Esophagus squamous epithelium (tissue), 5 donors: ENCODE measurements at places on chromosomes 4 and X.
A peak's percentile ranks its signal among the peaks of the same experiment; 100 is the strongest.

DNA sequence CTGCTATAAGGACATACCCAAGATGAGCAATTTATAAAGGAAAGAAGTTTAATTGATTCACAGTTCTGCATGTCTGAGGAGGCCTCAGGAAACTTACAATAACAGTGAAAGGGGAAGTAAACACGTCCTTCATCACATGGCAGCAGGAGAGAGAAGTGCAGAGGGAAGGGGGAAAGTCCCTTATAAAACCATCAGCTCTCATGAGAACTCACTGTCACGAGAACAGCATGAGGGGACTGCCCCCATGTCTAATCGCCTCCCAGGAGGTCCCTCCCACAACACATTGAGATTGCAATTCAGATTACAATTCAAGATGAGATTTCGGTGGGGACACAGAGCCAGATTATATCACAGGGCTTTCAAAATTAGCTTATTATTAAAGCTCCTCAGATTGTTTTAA, 209.5 kb upstream of the PPP3CA start:
- H3K4me1 ChIP-seq, result no peaks in the 10 kb centered on the region
- H3K36me3 ChIP-seq, result no peaks in the 10 kb centered on the region
- DNase-seq, result no peak
- no peaks in the 10 kb centered on the region for H3K27me3 ChIP-seq
- H3K27ac ChIP-seq, result no peak overlapping the region

DNA sequence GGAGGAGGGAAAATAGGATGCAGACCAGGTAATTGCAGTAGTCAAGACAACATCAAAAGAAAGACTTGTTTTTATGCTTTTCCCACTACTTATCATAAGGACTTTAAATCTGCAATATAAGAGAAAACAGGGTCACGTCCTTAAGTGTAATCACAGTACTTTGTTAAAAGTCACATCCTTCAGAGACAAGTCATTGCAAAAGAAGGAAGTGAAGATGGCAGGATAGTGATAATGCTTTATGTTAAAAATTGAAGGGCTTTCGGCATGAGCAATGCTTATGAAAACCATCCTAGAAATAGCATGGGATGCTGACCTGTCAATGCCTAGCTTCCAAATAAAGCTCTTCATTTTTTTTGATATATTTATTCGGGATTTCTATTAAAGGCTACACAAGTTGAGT, 110.2 kb upstream of the TENM3 start:
- H3K27ac ChIP-seq, result no peak overlapping the region
- no peak for DNase-seq
- no peak overlapping the region for H3K4me3 ChIP-seq
- H3K36me3 ChIP-seq, result no peaks in the 10 kb centered on the region
- H3K4me1 ChIP-seq, result no peaks in the 10 kb centered on the region

DNA sequence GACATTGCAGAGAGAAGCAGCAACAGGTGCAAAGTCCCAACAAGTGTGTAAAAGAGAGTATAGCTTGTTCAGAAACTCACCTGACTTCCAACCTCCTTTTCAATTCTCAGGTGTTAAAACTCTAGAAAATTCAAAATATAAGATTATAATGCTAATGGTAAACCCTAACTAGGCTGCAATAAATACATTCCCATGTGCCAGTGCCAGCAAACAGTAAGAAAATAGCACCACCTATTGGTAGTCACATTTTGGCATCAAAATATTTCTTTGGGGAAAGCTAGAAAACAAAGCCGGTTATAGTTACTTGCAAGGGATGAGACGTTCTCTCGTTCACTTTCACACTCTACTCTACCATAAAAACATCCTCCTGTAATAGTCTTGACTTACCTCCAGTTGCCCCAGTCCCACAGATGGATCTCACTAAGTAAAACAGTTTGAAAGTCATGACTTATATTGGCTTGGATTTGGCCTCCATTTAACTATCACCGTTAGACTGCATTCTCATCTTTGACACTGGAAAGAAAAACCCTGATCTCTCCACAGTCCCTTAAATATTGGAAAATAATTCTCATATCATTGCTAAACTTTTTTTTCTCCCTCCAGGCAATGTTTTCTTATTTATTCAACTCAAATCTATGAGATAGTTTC, 9.6 kb downstream of the BMP3 start:
- H3K27ac ChIP-seq, result no peak overlapping the region
- no peaks in the 10 kb centered on the region for H3K27me3 ChIP-seq
- no peak for DNase-seq
- no peaks in the 10 kb centered on the region for H3K36me3 ChIP-seq
- peaks cover 6% of the 10 kb centered on the region for H3K4me1 ChIP-seq

- no peak overlapping the region for H3K4me3 ChIP-seq
- DNase-seq, result no peak
- peaks cover 66% of the 10 kb centered on the region for H3K27me3 ChIP-seq
- no peaks in the 10 kb centered on the region for H3K36me3 ChIP-seq
Measured at GRCh38 chr4:8763966-8764901, 107.4 kb downstream of the HMX1 start.

DNA sequence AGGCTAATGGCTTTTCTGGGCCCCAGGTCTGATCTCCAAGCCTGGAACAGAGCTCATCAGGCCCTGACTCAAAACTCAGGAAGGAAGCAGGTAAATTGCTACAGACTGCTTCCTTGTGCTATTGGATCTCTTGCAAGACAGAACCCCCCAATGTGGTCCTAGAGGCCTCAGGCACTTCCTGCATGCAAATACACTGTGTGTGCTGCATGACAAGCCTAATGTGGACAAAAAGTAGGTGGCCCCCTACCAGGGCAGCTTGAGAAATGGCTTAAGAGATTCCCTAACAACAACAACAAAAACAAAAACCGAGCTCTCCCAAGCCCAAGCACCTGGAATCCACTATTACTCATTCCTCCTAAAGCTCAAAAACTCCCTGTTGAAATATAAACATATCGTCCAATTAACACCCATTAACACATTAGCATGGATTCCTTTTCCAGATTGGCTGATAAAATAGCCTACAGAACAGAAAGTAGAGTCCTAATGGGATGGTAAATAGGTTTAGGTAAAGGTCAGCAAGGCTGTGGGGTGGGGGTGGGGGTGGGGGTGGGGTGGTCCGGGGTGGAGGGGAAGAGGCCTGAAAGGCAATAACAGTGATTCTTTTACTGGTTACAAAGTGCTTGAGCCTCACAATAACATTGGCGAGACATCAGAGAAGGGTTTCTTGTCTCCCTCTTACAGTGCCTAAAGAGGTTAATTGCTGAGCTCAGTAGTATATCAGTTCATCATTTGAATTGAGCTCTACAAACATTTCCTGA, 24.1 kb upstream of the FGF16 start:
- no peak for DNase-seq
- no peaks in the 10 kb centered on the region for H3K4me1 ChIP-seq
- H3K4me3 ChIP-seq, result no peak overlapping the region

DNA sequence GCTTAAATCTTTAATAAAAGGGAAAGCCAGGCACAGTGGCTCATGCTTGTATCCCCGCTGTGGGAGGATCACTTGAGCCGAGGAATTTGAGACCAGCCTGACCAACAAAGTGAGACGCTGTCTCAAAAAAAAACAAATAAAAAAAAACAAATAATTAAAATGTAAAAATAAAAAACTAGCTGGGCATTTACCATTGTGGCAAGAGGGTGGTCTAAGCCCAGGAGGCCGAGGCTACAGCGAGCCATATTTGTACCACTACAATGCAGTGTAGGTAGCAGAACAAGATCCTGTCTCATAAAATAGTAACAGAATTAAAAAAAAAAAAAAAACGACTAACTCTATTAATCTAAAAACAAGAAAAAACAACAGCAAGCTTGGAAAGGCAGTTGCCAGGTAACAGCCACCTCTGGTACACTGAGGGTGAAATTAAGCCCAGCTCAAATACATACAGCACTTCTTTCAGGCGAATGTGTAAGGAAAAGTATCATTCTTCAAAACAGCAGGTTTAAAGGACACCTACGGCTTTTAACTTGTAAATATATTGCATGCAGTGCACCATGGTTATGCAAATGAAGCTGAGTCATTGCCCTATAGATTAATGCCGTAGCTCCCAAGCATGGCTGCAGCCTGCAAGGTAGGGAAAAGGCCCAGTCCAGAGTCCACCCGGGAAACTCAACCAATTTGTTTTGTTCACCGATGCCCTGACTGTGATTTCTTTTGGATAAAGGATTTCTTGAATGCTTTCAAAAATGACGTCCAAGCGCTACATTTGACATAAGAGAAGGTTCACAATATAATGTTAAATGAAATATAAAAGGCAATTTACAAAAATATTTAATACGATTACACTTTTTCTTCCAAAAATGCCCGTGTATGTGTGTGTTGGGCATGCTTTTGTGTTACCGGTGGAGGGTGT, 14.5 kb upstream of the TXLNG start:
- H3K27me3 ChIP-seq, result no peaks in the 10 kb centered on the region
- H3K4me1 ChIP-seq, result no peaks in the 10 kb centered on the region
- H3K4me3 ChIP-seq, result no peak overlapping the region
- H3K27ac ChIP-seq, result no peak overlapping the region
- no peaks in the 10 kb centered on the region for H3K36me3 ChIP-seq
- DNase-seq, result no peak

DNA sequence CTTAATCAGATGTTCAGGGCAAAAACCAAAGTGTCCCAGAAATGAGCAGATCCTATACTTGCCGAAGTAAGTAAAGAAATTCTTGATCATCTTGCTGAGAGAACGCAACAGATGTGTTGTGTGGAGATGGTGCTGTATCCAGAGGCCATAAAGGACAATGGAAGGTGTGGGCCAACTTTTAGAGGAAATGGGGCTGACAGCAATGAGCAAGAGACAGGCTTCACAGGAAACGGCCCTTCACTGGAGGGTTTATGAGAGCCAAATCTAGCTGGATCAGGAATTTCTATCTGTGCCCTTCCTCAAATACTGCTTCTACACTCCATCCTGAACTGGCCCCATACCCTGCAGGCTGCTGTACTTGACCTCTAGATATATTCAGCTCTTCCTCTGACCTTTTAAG, 583.9 kb upstream of the DIPK2B start:
- H3K36me3 ChIP-seq, result no peaks in the 10 kb centered on the region
- no peak overlapping the region for H3K4me3 ChIP-seq
- peak overlapping the region; percentile 13 for H3K27ac ChIP-seq
- H3K27me3 ChIP-seq, result no peaks in the 10 kb centered on the region
- no peak for DNase-seq

DNA sequence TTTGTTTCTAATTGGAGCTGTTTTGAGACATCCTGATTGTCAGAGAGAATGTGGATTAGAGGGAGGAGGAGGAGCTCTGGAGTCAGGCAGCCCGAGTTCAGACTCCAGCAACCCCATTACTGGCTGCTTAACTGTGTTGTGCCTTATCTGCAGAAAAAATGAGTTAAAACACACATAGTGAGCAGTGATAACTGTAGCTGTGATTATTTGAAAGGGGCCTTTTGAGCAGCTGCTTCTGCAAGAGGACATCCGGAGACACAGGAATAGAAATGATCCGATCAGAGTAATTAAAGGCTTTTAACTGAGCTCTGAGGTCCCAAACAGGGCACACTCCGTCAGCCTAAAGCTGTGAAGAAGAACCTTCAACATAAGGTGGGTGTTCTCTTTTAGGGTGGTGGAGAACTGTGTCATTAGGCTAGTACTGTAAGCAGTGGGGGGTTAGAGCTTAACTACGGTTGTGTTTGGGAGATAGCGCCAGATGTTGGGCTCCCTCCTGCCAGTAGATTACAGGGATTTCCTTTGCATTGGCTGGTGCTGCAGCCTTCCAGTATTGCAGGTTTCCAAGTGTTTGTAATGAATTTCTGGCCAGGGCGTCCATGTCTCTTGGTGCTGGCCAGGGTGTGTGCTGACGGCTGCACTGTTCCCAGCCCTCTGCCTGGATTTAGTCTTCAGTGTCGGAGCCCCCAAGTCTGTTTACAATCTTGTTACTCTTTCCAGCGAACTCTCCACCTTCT, 24.3 kb downstream of the ADD1 start:
- H3K4me1 ChIP-seq, result peaks cover 97% of the 10 kb centered on the region
- peak overlapping the region; percentile 66 for H3K27ac ChIP-seq
- no peaks in the 10 kb centered on the region for H3K27me3 ChIP-seq
- H3K36me3 ChIP-seq, result no peaks in the 10 kb centered on the region
- no peak for DNase-seq
- H3K4me3 ChIP-seq, result peak overlapping the region; percentile 22

GRCh38 chrX:105451401-105451800, 230.9 kb upstream of the TEX13A start:
- H3K36me3 ChIP-seq, result no peaks in the 10 kb centered on the region
- H3K4me3 ChIP-seq, result no peak overlapping the region
- DNase-seq, result no peak
- no peaks in the 10 kb centered on the region for H3K4me1 ChIP-seq

DNA sequence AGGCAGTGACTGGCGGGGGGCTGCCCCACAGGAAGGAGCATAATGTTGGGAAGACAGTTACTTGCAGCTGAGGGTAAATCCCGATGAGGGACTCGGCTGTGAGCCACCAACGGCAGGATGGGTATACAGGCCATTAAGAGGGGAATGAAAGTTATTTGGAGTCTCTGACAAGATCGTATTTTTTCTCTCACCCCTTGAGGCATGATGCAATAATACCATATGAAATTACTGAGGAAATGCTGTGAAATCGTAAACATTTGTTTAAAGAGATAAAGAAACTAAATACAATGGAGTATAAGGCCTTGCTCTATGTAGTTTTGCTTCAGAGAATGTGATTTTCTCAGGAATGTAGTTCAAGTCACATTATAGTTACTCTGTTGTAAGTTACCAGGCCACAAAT, 12.7 kb downstream of the IL1RAPL1 start:
- no peak overlapping the region for H3K4me3 ChIP-seq
- no peaks in the 10 kb centered on the region for H3K4me1 ChIP-seq
- DNase-seq, result no peak
- H3K36me3 ChIP-seq, result no peaks in the 10 kb centered on the region
- H3K27me3 ChIP-seq, result no peaks in the 10 kb centered on the region
- no peak overlapping the region for H3K27ac ChIP-seq

GRCh38 chr4:92776080-92776479, 472.3 kb downstream of the GRID2 start:
- DNase-seq, result no peak
- H3K36me3 ChIP-seq, result no peaks in the 10 kb centered on the region
- no peaks in the 10 kb centered on the region for H3K27me3 ChIP-seq
- H3K4me1 ChIP-seq, result no peaks in the 10 kb centered on the region
- H3K4me3 ChIP-seq, result no peak overlapping the region

GRCh38 chrX:10507876-10508275, 112.5 kb downstream of the MID1 start:
- no peaks in the 10 kb centered on the region for H3K36me3 ChIP-seq
- DNase-seq, result no peak
- H3K4me3 ChIP-seq, result no peak overlapping the region
- H3K4me1 ChIP-seq, result no peaks in the 10 kb centered on the region
- H3K27me3 ChIP-seq, result no peaks in the 10 kb centered on the region

- no peak for DNase-seq
- H3K27ac ChIP-seq, result peak within 1 kb of the TSS; percentile 91
- peak within 1 kb of the TSS; percentile 86 for H3K4me3 ChIP-seq
- peaks cover 48% of the 10 kb centered on the region for H3K4me1 ChIP-seq
- no peaks in the 10 kb centered on the region for H3K36me3 ChIP-seq
Measured at GRCh38 chrX:40097504-40098263, at the start of gene BCOR. TSS of gene BCOR (minus strand) at chrX:40097958. CDS start at chrX:40077929, 20,029 bp downstream.

DNA sequence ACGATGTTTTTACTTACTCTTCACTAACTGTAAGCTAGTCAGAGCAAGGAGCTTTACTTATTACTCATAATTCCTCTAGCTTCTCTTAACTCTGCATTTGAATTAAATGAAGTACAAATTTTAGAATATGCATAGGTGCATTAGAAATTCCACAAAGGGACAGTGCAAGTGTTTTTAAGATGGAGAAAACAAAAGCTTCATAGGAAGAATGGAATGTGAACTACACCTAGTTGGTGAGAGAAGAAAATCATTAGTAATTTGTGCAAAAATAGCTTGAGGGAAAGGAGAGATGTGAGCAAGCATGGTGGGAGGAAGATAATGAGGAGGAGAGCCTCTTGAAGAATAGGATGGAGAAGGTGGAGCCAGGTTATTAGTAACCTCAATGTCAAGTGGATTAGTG, 77.5 kb upstream of the SMARCA5 start:
- H3K27ac ChIP-seq, result no peak overlapping the region
- H3K36me3 ChIP-seq, result peaks cover 7% of the 10 kb centered on the region
- H3K27me3 ChIP-seq, result no peaks in the 10 kb centered on the region
